Activated CD4-positive, alpha-beta T cell treated with anti-CD3 and anti-CD28 coated beads, Interleukin-2, amount 10 ng/mL, durations not matched to agents 7 days and 5 days (primary cell): ENCODE measurements at places on chromosomes 3 and 15.

DNA sequence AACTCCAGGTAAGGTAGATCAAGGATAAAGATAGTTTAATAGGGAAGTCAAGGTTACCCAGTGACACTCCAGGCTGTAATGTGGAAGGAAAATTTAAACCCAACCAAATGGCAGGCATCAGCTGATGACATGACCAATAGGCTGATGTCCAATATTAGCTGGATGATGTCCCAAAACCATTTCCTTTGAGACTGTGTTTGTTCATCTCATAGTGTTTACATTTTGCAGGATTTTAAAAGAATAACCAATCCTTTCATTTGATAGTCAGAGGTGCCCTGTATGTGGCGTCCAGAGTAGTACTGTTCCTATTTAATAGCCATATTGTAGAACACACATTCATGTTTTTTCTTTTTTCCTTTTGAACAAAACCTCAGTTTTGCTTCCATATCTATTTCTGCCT, 23.3 kb upstream of the TMEM158 start:
- no peak for DNase-seq

- DNase-seq = no peak
Measured at GRCh38 chr3:197025736-197026480, 3.7 kb downstream of the MELTF start.

DNA sequence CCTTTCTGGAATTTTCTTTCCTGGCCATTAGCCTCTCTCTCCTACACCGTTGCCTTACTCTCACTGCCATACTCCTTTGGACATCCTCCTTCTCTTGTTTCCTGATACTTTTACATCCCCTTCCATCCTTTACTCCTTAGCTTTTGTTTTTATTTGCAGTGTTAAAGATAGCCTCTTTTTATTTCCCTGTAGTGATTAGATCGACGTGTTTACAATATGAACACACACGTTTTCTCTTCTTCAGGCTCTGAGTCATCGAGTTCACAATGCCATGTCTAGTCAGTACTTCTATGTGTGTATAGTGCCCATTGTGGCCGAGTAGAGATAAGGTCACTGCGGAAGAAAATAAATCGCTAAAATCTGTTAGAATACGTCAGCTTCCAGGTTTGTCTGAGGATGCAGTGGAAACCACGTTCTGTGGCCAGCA, 208.5 kb downstream of the LPP start:
- no peak for DNase-seq

DNA sequence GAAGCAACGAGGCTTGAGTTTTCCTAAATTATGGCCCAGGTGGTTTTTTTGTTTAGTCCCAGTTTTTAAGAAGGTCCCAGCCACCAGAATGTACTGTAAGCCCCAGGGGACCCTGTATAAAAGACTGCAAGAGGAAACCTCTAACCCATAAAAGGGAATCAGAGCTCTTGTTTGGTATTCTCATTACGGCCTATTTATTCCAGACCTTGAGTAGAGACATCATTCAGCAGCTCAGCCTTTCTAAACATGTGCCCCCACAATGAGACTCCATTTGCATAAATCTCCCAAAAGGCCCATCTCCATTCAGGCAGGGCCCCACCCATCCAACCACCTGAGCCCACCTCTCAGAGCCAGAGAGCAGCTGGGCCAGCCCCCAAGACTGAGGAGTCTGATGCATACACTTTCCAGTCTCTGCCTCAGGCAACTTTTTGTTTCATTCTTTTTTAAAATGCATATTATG, 25.7 kb downstream of the ZDHHC3 start:
- no peak for DNase-seq

GRCh38 chr3:128489927-128490649, 2.9 kb downstream of the GATA2 start:
- no peak for DNase-seq

DNA sequence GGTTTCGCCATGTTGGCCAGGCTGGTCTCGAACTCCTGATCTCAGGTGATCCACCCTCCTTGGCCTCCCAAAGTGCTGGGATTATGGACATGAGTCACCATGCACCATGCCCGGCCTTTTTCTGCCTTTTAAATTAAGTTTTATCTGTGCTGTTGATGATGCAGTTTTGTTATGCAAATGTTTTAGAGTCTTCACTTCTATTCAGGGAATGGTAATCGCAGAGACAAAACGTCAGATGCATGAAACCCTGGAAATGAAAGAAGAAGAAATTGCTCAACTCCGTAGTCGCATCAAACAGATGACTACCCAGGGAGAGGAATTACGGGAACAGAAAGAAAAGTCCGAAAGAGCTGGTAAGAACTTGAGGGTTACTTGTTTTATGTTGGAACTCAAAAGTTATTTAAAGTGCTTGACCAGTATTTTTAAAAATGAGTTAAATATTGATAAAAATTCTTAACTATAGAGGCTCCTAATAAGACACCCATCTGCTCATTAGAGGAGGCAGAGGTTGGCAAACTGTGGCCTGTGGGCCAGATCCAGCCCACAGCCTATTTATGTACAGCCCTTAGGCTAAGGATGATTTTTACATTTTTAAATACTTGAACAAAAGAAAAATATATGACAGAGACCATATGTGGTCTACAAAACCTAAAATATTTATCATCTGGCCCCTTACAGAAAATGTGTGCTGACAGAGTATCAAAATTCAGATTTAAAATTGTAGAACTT, 127.8 kb upstream of the LRRFIP2 start:
- no peak for DNase-seq

DNA sequence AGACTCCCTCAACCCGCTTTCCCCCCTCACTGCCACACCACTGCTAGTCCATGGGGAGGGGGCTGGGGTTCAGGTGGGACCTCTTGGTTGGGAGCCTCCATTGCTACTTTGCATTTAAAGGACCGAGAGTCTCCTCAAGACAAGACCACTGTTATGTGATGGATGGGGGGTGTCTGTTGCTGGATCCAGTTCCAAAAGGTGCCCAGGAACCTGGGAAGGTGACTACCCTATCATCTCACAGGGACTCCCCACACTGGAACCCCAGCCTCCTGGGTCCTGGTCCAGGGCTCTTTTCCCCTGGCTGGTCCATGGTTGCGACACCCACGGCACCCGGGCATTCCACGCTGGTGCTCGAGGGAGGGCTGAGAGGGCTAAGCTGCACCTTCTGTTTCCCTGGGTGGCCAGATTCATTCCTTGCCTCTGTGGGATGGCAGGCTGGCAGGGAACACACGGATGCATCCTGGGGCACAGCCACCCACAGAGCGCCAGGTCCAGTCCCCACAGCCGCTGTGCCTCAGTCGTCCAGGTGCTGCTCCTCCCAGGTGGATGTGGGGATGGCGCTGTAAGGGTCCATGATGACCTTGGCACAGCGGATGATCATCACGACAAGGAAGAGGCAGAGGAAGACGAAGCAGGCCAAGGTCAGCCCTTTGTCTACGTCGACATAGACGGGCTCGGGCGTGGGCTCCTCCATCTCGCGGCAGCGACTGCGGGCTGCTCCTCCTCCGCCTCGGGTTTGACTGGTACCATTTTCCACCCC, 48.6 kb downstream of the FAH start:
- DNase-seq = no peak

GRCh38 chr3:129952556-129953355, 21.8 kb upstream of the TRH start:
- DNase-seq = no peak

- DNase-seq = no peak
Measured at GRCh38 chr3:173467501-173467900, 70.0 kb downstream of the NLGN1 start.

DNA sequence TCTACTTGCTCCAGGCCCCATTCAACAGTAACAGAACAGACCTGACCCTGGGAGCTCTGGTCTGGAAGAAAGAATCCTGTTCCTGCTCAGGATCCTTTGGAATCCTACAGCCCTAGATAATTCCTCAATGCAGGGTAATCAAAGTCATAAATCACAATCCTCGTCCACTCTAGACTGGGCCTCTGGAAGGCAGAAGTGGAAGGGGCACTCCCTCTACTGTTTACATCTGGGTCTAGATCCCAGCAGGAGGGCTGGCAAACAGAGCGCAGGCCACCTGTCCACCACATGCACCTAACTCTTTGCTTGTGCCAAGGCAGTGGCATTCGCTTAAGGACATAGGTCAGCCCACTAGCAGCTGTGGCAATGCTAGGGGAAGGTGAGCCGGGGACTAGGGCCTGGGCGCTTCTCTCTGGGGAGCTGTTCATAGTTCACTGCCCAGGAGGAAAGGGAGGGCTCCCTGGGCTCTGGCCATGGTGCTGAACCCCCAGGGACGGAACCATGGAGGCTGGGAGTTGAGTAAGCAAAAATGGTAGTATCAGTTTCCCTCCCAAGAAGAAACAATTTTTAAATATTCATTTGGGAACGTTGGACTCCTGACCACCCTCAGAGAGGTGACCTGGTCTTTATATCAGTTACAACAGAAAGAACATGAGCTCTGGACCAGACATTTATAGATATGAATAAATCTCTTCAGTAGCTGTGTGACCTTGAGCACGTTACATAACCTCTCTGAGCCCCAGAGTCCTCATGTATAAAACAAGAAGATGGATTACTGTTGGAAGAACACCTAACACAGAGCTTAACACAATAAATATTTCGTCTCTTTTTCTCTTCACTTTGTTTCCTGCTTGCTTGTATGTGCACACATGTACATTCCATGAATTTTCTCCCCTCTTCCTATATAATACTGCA, 90.2 kb downstream of the NTRK3 start:
- DNase-seq = peak; percentile 8

GRCh38 chr3:9441501-9442221, 44.2 kb downstream of the SETD5 start:
- DNase-seq = no peak

GRCh38 chr3:126720596-126720995, 16.6 kb downstream of the CHCHD6 start:
- no peak for DNase-seq

DNA sequence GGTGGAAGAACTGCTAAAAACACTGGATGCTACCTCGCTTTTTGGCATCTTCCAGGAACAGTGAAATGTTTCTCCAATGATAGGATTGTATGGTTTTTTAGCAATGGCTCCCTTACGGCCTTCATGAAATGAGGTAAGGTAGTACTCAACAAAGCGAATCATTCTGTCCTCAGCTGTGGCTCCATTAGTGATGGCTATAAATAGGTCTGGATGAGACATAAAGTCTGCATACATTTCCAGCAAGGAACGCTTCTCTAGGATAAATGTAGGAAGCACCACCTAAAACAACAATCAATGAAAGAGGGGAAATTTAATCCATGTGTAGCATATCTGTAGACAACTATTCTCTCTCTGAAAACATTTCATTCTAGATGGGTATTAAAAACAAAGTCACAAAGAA, 32.4 kb upstream of the SNX4 start:
- DNase-seq = no peak

DNA sequence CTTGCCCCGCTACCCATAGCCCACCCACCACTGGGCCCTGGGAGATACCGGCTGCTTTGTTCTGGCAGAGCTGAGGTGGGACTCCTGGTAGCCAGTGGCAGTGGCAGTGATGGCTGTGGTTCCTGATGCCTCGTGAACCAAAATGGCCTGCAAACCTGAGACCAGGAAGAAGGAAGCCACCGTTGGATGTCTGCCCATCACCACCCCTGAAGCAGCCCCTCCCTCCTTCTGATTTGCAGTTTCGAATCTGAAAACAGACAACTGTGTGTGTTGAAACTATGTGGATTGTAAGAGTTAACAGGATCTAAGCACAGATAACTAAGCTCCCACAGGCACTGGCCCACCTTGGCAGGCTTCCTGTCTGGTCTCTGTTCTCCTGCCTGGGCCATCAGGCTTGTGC, 66.6 kb downstream of the NUP210 start:
- no peak for DNase-seq

DNA sequence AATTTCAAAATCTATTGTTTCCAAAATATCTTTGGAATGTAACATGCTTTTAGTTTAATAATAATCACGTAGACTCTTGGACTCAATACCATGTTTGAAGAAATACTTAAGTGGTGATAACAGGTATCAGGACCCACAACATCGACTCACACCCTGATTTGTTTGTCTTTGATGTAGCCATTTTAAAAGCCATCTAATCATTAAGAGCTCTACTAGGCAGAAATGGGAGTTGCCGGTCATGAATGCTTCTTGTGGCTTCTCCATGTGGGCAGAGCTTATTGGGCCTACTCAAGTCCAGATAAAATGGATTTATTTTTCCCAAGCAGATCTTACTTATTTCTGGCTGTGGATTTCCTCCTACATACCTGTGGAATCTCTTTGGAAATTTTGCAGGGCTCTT, 261.6 kb upstream of the NR2F2 start:
- no peak for DNase-seq

DNA sequence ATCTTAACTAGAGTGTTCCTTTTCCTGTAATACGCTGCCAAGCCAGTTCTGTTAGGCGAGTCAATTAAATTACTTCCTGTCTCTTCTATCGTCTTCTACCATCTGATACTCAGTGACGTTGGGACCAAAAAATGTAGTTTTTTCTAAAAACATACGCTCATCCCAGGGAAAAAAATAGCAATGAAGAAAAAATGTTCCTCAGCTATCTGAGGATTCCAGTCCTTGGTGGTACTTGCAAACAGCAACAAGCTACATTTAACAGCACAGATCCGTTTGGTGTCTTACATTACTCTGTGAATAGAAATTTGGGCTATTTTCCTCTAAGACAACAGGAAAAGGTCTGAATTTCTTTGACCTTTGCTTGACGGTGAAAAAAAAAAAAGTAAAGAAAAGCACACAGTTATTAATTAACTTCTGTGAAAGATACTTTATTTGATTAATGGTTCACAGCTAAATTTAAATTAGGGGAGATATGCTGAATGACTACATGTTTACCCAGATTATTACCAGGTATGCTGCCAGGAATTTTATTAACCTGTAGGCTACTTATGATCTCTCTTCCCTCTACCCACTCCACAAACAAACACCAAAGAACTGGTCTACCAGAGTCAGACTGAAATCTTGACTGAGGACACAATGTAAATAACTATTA, 254.4 kb upstream of the ZPLD1 start:
- DNase-seq = no peak
